Breast epithelium (tissue), 4 donors: ENCODE measurements at places on chromosomes 4 and X. TPM values are rescaled to one million over a fixed set of nuclear protein-coding genes. Genes with fewer than 3 reads are reported as not detected.

Gene TBC1D8B
- total RNA-seq, result 5.3 TPM

GRCh38 chr4:169314906-169315305, 44.1 kb upstream of the SH3RF1 start:
- H3K27ac ChIP-seq, result no peak overlapping the region
- no peaks in the 10 kb centered on the region for H3K36me3 ChIP-seq
- no peaks in the 10 kb centered on the region for H3K27me3 ChIP-seq
- no peak overlapping the region for H3K4me3 ChIP-seq

- H3K27me3 ChIP-seq, result no peaks in the 10 kb centered on the region
- H3K4me3 ChIP-seq, result peak overlapping the region; percentile 72
- H3K4me1 ChIP-seq, result no peaks in the 10 kb centered on the region
- peak overlapping the region; percentile 88 for H3K27ac ChIP-seq
Observed at GRCh38 chr4:108651014-108651791, 804 bp downstream of the OSTC start.

- H3K4me3 ChIP-seq, result no peak overlapping the region
- DNase-seq, result no peak
- H3K27ac ChIP-seq, result no peak overlapping the region
- no peaks in the 10 kb centered on the region for H3K36me3 ChIP-seq
- H3K27me3 ChIP-seq, result no peaks in the 10 kb centered on the region
Observed at GRCh38 chr4:53494851-53495250, 96.4 kb downstream of the LNX1 start.

GRCh38 chr4:137711502-137711901, 179.2 kb upstream of the PCDH18 start:
- H3K27ac ChIP-seq, result no peak overlapping the region
- DNase-seq, result no peak
- no peaks in the 10 kb centered on the region for H3K4me1 ChIP-seq
- no peak overlapping the region for H3K4me3 ChIP-seq
- H3K27me3 ChIP-seq, result no peaks in the 10 kb centered on the region

DNA sequence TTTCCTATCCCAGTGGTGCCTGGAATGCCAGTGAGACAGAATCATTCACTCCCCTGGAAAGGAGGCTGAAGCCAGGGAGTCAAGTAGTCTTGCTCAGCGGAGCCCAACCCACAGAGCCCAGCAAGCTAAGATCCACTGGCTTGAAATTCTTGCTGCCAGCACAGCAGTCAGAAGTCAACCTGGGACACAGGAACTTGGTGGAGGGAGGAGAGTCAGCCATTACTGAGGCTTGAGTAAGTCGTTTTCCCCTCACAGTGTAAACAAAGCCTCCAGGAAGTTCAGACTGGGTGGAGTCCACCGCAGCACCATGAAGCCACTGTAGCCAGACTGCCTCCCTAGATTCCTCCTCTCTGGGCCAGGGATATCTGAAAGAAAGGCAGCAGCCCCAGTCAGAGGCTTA, 283.2 kb upstream of the CPEB2 start:
- H3K4me1 ChIP-seq, result no peaks in the 10 kb centered on the region
- H3K36me3 ChIP-seq, result no peaks in the 10 kb centered on the region
- no peak for DNase-seq

Gene BMP3
- total RNA-seq, result 2.6 TPM

Gene QRFPR
- total RNA-seq, result not detected
